ENCODE measurements at places on chromosomes 6 and 20.

DNA sequence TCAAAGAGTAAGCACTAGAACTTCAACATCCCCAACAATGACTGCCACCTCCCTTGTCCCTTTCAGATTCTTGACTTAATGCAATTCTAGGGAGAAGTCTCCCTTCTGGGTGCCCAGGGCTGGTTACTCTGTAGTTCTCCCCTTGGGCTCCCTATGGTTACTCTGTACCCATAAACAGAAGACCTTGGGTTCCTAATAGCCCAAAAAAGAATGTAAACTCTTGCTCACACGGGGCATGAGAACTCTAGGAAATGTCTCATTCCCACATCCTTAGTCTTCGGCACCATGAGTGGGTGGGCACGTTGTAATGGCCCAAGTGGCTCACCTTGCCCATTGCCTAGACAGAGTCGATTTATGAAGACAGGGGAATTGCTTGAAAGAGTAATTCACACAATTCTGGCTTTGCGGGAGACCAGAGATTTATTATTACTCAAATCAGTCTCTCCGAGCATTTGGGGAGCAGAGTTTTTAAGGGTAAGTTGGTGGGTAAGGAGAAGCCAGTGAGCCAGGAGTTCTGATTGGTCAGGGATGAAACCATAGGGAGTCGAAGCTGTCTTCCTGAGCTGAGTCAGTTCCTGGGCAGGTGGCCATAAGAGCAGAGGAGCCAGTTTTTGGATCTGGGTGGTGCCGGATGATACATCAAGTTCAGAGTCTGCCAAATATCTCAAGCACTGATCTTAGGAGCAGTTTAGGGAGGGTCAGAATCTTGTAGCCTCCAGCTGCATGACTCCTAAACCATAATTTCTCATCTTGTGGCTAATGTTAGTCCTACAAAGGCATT lies 61.2 kb upstream of the SIRPG start:
- no peak for DNase-seq

- DNase-seq, result no peak
Observed at GRCh38 chr6:169972736-169973135, 221.3 kb downstream of the ERMARD start.

DNA sequence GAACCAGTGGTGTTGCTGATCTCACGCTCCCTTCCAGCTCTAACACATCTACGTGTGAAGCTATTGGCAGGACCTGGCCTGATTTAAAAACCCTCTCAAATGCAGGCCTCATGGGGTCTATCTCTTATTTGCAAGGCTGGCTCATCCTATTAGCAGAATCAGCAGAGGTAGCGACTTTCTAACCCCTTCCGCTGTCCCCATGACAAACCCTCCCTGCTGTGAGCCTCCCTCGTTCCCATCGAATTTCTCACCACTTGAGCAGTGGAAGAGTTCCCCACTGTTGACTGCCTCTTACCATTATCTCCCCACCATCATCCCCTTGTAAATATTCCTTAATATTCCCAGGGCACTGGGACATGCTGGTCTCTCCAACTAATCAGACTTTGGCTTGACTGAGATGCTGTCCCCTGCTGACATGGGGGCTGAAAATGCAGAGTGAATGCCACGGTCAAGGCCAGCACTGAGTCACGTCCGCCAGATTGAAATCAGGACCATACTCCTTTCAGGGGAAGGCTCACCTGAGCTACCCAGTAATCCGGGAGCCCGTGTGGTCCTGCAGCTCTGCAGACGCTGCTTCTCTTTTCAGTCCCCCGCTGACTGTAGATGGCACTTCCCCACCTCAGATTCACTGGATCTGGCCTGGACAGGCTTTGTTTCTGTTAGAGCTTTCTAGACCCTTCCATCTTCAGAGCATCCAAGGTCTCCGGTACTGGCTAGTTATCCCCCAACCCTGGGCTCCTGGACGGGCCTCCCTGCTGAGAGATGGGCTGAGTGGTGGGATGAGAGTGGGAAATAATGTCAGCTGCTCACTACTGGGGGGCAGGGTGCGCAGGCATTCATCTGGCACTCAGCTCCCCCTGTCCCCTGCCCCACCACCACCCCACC lies 23.1 kb downstream of the AAR2 start:
- no peak for DNase-seq

DNA sequence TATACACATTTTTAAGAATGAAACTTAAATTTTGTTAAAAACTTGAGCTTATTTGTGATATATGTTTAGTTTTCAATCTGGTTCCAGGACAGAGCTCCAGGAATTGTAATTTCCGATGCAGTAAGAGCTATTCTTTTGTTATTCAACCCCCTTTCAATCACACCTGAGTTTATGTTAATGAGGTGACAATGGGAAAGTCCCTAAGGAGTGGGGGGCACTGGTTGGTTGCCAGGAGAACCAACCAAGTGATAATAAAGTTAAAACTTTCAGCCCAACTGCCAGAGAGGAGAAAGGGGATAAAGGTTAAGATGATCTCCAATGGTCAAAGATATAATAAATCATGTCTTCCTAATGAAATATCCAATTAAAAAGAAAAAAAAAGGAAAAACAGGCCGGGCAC lies 19.8 kb downstream of the MDN1 start:
- DNase-seq, result no peak

- no peak for DNase-seq
Observed at GRCh38 chr20:33553516-33553915, 63.6 kb downstream of the CBFA2T2 start.

DNA sequence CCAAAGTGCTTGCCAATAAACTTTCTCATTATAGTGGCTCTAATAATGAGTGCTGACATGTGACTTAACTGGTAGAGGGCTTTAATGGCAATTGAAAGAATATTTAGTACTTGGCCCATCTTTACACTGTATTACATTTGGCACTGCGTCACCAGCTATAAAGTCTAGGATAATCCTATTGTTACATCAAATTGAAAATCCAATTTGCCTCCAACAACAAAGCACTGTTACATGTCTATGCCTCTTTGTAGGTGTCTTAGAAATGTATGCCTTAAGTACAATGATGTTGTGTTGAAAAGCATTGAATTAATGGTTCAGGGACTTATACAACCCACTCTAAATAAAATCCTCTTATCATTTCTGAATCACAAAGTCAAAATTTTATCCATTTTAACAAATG lies 420.4 kb upstream of the JAG1 start:
- no peak for DNase-seq

DNA sequence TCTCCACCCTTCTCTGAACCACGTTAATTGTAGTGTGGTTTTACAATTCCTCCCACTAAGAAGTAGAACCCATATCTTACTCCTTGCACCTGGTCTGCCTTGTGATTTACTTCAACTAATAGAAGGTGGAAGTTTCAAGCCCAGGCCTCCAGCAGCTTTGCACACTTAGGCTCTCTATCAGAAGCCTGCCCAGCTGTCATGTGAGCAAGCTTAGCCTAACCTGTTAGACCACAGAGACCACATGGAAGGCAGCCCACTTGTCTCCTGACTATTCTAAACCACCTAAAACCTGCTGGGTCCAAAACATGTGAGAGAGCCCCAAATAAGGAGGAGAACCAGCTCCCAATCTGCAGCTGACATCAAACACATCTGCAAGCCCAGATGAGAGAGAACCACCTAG lies 127.6 kb upstream of the BTBD3 start:
- DNase-seq, result no peak

- DNase-seq, result no peak
Observed at GRCh38 chr20:59414936-59415623, 114.7 kb downstream of the EDN3 start.

DNA sequence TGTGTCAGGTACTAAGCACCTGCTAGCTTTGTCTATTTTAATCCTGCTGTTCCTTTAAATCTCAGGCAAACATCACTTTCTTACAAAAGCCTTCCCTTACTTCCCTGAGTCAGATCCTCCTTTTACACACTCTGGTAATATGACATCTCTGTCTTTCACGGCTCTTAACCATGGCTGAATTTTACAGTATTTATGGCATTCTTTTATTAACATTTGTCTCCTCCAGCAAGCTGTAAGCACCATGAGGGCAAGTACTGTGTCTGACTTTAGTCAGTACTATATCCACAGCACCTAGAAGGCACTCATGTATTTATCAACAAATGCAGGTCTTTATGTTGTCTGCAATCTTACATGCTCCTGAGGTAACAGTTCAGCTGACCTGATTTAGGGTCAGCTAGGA lies 33.7 kb upstream of the HBS1L start:
- DNase-seq, result no peak

DNA sequence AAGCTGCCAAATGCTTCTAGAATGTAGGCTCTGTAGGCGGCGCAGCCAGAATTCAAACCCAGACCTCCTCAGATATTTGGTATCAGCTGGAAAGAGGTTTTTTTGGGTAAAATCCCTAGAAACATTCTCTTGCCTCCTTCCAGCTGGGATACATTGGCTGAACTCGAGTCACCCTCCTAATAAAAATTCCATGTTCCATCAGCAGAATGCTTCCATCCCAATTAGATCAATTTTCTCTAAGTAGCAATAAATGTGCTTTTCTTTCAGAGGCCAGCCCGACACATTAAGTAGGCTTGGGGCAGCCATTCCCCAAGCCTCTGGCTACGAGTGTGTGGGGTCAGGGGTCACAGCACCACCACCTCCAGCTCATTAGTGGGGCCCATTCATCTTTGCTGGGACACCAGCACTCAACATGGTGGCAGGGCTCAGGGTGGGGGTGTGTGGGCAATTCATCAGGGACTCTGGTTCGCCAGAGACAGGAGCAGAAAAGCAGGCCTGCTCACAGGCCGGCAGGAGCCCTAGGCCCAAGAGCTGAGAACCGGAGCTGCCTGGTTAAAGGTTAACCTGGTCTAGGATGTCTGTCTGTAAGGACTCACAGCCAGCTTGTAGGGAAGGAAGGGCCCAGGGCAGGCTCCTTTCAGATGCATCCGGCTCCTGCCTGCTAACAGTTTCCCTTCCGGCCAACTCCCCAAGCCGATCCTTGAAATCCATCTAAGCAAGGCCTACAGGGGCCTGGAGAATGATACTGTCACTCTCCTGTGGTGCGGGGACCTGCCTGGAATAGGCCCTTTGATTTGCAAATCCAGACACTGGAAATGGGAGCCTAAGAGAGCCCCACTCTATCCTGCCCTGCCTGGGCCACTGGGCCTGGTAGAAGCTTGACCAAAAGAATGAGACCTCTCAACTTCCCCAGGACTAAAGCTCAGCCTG lies 159.1 kb upstream of the TOP1 start:
- DNase-seq, result no peak

DNA sequence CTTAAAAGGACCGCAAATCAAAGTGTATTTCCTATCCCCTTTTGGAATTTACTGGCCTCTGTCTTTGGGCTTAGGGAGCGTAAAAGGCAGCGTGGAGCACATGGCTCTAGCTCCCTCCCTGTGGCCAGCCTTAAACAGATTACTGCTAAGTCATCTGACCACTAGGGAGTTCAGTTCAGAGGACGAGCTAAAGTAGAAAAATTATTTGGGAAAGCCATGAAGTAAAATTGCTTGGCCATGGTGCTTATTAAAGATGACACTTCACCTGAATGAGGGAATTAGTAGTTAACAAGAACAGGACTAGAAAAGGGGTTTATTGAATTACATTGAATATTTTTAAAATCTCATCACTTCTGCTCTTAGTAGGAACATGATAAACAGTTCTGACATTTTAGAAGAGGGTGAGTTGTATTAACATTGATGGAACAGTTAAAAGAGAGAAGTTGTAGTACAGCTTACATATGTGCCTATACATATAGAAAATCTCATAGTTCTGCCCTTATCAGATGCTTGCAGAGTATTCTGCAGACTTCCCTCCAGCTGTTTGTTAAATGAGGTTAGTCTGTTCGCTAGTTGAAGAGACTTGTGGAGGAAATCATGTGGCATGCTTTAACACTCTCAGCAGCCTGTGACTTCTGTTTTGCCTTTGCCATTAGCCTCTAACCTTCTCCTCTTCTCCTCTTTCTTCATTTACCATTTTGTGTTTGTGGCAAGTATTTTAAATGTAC lies 31.2 kb upstream of the MAPK13 start:
- DNase-seq, result no peak

DNA sequence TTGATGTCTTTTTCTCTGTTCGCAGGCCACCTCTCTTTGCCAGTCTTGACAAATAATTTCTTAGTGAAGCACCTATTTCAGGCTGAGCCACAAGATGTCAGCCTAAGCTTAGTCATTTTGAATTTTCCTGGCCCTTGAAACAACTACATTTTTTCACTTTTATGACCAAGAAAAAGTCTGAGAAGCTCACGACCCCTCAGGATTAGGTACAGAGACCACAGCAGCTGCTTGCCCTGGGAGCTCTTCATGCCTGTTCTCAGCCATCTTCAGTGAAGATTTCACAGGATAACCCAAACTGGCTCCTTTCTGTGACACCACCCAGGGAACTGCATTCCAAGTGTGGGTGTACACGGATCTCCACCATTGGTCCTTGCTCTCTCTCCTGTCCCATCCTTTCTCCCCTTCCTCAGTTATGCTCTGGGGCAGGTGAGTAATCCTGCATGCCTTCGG lies 38.4 kb upstream of the SPTLC3 start:
- no peak for DNase-seq

DNA sequence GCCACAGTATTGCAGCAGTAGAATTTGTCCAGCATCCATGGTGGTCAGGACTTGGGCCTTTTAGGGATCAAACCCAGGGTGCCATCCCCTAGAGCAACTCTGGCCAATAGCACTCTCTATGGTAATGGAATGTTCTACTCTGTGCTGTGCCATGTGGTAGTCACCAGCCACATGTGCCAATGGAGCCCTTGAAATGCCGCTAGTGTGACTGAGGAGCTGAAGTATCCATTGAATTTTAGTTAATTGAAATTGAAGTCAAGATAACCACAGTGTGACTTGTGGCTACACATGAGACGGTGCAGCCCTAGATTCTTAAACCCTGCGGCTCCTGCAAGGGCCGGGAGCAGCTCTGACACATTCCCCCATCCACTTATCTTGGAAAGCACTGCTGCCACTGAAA lies 54.6 kb downstream of the SLC2A10 start:
- no peak for DNase-seq

DNA sequence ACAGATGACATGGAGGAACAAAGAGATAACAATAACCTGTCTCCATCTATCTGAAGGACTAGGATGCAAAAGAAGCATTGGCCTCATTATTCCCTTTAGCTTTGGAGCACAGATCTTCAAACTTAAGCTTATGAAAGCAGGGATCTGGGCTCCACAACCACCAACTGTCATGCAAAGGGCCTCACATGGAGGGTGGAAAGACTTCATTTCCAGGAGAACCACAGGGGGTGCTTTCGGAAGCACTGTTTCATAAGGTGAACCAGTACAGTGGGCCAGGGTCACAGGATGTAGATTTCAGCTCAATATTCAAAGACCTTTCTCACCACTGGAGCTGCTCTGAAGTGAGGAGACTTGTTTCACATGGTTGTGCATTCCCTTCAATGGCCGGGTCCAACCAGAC lies 55.1 kb upstream of the MYB start:
- DNase-seq, result no peak

DNA sequence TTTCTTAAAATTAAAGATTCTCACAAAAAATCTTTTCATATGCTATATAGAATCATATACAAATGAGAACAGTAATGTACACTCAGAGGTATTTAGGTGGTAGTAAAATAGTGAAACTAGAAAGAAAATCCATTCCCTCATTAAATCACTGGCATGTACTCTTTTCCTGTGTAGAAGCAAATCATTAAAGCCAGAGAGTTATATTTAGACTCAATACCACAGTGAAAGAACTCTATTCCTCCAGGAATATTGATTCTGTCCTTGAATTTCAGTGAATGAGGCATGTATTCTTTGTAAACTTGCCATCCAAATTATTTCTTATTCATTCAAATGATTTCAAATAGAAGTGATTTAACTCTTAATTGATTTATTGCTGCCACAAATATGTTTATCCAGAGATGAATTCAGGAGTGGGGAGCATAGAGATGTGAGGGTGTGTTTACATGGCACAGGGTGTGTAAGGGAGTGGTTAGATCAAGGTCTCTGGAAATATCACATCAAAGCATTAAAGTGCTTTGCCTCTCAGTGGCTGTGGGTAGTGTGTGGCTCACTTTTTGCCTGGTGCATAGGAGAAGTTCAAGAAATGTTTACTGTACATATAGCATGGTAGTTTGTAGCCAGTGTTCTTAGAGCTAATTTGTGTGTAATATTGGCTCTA lies 141.2 kb downstream of the FAM83B start:
- DNase-seq, result no peak
